ENCODE measurements at places on chromosomes 4 and X.

- no peak for DNase-seq
Observed at GRCh38 chr4:577499-578450, 1.7 kb upstream of the TMEM271 start.

- no peak for DNase-seq
Observed at GRCh38 chr4:115294717-115295116, 181.3 kb upstream of the NDST4 start.

GRCh38 chr4:150849016-150849415 lies 166.1 kb downstream of the LRBA start:
- DNase-seq = no peak

GRCh38 chrX:16119353-16120220 lies 3.8 kb upstream of the GRPR start:
- peak; percentile 73 for DNase-seq

GRCh38 chr4:71275570-71275969 lies 63.2 kb upstream of the SLC4A4 start:
- DNase-seq = peak; percentile 11

GRCh38 chr4:83192634-83193033 lies 78.1 kb upstream of the PLAC8 start:
- no peak for DNase-seq

DNA sequence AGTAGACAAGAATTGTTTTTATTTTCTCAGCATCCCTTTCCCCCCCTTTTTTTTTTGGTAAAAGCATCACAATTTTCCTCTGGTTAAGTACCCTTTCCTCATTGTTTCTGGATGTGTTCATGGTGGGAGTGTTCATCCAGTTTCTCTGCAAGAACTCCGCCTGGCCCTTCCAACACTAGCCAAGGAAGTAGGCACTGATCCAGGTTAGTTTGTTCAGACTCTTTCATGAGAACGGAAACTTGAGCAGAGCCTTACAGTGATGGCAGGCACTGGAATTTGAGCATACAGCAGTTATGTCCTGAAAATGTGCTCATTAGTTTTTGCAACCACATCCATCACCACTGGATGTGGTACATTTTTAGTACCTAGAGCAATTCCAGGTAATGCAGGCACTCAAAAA lies 336.1 kb upstream of the BOD1L1 start:
- DNase-seq = no peak

DNA sequence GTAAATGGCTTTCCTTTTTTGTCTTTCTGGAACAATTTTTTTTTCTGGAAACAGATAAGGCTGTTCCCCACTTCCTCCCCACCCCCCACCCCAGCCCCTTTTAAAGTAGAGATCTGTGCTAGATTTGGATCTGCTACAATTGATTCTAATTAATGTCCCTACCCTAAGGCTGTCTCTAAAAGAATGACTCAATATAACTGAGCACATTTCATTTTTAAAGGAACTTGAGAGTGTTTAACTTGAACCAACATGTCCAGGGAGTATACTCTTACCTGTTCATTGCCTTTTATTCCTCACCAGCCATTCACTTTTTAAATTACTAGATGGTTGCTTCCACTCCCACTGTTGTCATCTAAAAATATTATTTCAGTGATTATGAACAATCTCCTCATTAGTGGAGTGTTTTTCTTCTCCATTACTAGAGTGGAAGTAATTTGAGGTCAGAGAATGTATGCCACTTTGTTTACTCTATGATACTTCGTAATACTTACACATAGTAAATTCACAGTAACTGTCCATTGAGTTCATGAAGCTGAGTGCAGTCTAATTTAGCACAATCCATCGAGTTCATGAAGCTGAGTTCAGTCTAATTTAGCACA lies 14.1 kb upstream of the CNOT6L start:
- no peak for DNase-seq

GRCh38 chr4:44487341-44487740 lies 38.7 kb upstream of the KCTD8 start:
- DNase-seq = no peak

DNA sequence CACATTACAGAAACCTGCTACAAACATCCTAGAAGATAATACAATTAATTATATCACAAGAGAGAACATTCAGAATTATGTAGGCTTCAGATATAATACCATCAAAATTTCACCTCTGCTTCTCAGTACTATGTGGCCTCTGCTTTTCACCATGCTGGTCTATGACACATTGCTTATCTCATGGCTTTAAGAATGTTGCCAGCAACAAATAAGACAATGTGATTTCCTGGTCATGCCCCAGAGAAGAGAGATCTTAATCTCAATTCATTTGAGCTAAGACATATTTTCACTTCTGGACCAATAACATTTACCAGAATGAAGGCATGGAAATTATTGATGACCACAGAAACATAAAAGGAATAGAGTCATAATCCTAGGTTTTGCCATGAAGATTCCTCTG lies 1233.4 kb upstream of the ADGRL3 start:
- no peak for DNase-seq

- no peak for DNase-seq
Observed at GRCh38 chrX:153828723-153829548, 1.4 kb downstream of the PDZD4 start.

DNA sequence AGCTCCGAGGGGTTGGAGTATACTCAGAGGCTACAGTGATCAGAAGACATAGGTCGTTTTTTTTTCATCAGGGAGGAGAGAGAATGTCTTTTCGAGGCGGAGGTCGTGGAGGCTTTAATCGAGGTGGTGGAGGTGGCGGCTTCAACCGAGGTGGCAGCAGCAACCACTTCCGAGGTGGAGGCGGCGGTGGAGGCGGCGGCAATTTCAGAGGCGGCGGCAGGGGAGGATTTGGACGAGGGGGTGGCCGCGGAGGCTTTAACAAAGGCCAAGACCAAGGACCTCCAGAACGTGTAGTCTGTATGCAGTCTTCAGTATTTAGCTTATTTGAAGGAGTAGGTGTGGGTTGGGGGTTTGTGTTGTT lies 500 bp downstream of the GAR1 start:
- peak; percentile 9 for DNase-seq

GRCh38 chr4:4677556-4678522 lies 136.0 kb upstream of the STX18 start:
- peak; percentile 16 for DNase-seq

DNA sequence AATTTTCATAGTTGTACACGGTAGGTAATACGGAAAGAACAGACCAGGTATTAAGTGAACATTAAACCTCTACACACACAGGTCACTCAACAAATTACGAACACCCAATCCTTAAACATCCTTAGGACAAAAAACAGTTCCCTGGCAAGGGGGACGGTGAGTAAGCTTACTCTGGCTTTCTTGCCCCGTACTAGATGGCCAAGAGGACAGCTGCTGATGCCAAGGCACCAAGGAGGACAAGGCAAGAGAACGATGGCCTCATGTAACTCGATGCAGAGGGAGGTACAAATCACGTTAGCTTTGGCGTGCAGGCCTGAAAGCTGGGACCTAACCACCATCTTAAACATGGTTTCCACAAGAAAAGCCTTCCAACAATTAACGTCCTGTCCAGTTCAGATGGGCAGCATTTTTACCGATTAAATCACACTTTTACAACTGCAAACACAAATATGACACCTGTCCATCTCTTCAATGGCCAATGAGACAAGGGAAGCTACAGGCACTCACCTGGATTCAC lies 23.7 kb downstream of the FAT1 start:
- DNase-seq = no peak

- no peak for DNase-seq
Observed at GRCh38 chrX:135000516-135000915, 9.7 kb downstream of the SMIM10 start.

- no peak for DNase-seq
Observed at GRCh38 chr4:7518871-7519637, 84.3 kb upstream of the PSAPL1 start.

DNA sequence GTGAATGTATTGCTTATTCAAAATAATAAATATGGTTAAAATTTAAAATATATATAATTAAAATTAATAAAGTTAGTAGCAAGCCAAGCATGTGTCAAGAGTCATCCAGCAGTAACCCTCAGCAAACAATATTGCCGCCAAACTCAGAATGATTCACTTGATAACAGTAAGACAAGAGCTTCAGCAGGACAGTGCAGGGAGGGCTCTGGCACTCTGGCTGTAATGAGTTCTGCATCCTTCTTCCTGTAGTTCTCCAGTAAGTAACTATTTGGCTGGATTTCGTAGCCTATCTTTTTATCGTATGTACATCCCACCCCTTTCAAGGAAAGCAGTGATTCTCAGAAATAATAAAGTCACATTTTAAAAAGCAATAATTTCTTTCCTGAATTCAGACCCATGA lies 17.6 kb downstream of the OTUD6A start:
- DNase-seq = no peak

GRCh38 chr4:74395633-74396032 lies 30.7 kb downstream of the EREG start:
- no peak for DNase-seq

GRCh38 chr4:85724791-85725563 lies 250.0 kb downstream of the ARHGAP24 start:
- DNase-seq = peak; percentile 52

DNA sequence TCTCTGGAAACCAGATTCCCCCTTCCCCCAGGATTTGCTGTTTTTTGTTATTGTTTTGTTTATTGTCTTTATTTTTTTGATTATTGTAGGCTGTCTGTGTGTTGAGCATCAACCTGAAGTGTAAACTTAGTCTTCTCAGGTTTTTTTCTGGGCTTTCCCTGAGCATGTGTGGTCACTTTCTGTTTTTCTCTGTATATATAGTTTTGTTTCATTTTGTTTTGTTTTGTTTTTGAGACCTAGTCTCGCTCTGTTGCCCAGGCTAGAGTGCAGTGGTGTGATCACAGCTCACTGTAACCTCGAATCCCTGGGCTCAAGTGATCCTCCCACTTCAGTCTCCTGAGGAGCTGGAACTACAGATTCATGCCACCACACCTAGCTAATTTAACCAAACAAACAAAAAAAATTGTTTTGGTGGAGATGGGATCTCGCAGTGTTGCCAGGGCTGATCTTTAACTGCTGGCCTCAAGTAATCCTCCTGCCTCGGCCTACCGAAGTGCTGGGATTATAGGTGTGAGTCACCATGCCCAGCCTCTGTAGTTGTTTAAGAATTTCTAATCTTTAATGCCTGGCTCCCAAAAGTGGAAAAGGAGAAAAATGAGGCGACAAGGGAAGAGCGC lies 9.1 kb downstream of the IL13RA1 start:
- DNase-seq = peak; percentile 38

DNA sequence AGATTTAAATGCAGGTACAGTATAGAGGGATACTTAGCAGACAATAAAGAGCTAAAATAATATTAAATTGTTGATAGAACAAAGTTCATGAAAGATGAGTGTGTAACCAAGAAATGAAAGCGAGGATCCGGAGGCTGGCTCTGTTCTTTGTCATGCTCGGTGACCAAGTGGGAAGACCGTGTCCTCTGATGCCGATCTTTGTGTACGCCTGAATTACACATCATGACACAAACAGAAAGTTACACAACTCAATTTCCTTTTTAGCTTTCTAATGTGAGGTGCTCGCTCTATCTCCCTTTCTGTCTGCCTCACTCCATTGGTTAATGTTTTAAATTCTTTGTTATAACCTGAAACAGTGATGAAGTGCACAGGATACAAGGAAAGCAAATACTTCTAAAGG lies 114.8 kb upstream of the NEIL3 start:
- DNase-seq = no peak

DNA sequence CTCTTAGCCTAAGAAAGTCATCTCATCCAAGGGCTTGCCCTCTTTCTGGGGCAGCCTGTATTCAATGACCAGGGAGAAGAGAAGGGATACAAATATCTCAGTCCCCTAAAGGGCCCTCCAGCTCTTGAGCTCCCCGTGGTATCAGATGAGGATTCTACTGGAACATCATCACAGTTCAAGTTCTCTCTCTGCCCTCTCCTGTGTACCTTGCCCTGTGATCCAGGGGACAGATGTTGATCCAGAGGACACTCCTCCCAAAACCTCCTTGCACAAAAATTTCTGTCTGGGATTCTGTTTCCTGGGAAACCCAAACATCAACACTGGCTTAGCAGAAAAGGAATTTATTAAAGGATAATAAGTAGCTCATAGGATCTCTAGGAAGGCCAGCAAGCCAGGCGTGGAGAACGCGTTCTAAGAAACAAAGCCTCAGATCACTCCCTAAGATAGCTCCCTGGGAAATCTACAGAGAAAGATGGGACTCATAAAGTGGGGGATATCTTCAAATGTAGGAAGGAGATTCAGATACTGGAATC lies 296.3 kb upstream of the KLF3 start:
- no peak for DNase-seq

DNA sequence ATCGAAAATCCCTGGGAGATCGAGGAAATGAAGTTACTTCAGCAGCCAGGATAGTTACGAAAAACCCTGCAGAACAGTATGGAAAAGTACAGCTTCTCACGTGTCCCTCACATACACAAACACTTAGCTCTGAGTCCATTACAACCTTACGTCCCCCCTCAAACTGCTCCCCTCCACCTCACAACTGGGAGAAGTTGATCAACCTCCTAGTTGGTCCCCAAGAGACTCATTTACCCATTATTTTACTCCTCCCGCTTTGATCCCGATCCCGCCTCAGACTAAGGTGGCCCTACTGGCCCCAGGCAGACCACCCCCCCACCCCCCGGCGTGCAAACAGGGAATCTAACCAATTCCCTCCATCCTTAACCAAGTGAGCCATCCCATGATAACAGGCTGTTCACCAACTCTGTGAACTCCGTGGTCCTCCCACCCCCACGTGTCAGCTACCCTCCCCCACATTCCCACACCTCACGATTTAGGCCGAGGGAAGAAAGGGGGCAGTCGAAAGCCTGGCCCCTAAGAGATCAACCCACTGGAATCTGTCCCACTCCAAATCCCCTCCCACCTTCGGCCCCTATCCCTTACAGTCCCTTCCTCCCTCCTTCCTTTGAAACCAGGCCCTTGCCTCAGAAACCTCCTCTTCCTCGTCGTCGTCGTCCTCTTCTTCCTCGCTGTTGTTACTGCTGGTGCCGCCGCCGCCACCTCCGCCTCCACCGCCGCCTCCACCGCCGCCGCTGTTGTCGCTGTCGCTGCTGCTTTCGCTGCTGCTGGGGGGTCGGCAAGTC lies 755 bp downstream of the ANKRD17 start:
- peak; percentile 40 for DNase-seq

DNA sequence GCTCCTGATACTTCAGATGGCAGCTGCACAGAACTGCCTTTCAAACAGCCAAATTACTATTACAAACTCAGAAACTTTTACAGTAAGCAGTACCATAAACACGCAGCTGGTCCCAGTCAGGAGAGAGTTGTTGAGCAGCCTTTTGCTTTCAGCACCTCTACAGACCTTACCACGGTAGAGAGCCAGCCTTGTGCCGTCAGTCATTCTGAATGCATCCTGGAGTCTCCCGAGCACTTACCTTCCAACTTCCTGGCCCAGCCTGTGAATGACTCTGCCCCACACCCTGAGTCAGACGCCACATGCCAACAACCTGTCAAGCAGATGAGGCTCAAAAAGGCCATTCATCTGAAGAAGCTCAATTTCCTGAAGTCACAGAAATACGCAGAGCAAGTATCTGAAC lies 12.4 kb downstream of the ZBTB49 start:
- DNase-seq = no peak
